ENCODE measurements at places on chromosomes 2 and 18.

- no peak for DNase-seq
Measured at GRCh38 chr2:199983534-199983933, 28.2 kb downstream of the MAIP1 start.

DNA sequence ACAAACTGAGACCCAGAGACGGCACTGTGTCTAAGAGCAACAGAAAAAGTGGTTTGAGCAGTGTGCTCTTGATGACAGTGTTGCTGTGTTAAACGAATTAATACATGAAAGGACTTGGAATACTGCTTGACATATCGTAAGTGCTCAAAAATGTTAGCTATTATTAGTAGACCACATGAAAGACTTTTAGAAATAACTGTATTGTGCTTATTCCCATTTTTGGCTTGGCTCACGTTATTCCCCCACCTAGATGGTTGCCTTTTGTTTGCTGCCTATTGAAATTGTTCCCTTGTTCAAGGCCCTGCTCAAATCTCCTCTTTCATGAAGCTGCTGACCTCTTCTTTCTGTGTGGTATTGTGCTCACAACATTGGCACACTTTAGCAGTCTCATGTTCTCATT is 27.8 kb upstream of the C2orf74 start:
- DNase-seq = no peak

- no peak for DNase-seq
Measured at GRCh38 chr2:195756218-195756942, 99.4 kb downstream of the SLC39A10 start.

DNA sequence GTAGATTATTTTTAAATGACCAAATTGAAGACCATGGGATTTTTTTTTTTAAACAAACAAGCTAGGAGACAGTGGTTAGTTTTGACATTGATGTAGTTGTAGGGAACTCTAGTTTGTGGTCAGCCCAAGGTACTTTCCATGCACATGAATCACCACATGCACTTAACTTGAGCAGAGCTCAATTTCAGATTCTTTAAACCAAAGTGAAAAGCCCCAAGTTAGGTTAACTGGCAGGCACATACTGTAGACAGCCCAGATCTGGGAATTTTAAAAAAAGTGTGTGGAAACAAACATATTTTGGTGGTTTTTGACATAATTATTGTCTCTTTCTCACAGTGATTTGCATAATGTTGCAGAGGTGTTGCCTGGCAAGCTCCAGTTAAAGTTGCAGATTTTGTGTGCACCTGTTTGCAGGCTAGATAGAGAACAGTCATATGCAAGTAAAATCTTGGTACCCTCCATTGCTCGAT is 88.4 kb downstream of the BCL2L11 start:
- DNase-seq = no peak

GRCh38 chr2:118940486-118941120 is 1.4 kb upstream of the MARCO start:
- DNase-seq = no peak

DNA sequence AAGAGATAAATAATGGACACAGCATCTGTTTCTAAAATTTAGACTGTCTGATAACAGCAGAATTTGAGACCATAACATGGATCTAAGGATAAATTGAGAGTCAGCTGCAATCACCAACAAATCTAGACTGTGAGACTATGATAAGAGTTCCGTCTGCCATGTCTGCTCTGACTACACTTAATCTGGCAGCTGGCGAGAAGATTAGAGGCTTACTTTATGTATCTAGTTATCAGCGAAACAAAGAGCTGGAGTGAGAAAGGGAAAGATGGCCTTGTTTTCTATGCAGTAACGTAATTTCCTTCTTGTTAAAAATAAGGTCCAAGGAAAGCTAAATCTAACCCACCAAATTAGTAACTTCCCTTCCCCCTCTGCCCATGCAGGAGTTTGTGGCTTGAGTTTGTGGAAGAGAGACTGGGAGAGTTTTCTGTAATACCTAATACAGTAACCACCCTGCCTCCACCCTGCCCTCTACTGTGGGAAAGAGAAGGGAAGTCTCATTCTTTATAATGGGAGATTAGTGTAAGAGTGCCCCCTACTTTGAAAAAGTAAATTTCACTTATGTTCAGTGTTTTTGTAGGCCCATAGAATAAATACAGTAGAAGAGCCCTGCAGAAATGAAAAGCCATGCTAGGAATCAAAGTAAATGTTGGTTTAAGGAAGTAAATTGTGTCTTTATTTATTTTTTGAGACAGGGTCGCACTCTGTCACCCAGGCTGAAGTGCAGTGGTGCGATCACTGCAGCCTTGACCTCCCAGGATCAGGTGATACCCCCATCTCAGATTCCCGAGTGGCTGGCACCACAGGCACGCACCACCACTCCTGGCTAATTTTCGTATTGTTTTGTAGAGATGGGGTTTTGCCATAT is 27.5 kb downstream of the EML4 start:
- DNase-seq = no peak

DNA sequence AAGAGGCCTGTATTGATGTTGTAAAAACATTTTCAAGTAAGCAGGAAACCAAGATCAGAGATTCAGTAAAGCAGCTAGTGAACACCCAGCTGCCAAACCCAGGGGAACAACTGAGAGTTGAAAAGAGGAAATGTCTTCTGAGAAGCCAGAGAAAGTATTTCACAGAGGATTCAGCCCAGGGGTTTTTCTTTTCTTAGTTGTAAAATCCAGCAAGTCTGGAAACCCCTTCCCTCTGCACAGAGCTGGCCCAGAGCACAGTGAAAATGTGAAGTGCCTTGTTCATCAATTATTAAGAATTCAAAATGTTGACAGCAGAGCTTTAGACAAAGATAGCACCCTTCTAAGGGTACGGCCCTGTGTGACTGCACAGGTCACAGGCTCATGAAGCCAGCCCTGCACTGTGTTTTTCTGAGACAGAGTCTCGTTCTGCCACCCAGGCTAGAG is 28.4 kb downstream of the AFF3 start:
- no peak for DNase-seq

DNA sequence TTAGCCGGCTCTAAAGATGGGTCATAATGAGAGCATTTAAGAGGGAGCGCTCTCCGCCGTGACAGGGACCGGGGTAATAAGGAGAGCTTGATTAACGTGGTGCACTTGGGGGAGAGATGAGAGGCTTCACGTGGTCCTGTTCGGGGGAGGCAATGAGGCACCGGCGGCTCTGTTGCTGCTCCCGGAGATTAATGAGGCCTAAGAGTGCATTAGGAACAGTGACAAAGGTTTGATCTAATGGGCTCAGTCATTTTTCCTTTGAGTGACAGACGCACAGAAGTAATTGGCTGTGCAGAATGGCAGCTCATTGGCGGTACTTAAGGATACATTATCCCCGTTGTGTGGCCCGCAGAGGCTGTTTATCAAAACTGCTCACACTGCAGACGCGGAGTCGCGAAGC is 250.7 kb downstream of the GBX2 start:
- no peak for DNase-seq

- DNase-seq = no peak
Measured at GRCh38 chr2:221762496-221762895, 190.4 kb upstream of the EPHA4 start.

GRCh38 chr2:239502430-239503186 is 101.8 kb upstream of the HDAC4 start:
- DNase-seq = no peak

DNA sequence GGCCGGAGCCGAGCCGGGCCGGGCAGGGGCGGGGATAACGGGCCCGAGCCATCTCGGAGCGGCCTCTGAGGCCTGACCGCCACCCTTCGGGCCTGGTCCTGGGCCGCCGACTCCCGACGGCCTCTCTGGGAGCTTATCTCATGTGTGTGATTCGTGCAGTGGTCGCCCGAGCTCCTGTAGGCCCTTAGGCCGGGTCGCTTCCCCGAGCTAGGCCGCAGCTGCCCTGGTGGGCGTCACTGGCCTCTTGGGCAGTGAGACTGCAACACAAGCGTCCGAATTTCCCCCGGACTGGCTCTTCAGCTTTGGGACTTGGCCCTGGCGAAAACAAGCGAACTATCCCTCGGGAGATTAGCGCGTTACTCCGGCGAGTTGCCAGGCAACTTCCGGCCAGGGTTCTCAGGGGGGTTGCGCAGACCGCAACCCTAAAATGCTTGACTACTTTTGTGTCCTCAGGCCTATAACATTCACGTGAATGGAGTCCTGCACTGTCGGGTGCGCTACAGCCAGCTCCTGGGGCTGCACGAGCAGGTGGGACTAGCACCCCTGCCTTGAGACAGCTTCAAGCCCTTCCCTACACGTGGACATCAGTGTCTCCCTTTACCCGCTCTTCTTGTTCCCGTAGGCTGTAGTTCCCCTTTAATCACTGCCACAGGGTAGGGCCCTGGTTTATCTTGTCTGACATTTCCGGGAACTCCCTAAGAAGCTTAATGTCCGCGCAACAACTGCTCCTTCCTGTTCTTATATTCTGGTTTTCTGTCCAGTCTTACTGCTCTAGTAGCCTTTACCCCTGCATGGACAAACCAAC is 602 bp downstream of the SNX17 start:
- DNase-seq = no peak

DNA sequence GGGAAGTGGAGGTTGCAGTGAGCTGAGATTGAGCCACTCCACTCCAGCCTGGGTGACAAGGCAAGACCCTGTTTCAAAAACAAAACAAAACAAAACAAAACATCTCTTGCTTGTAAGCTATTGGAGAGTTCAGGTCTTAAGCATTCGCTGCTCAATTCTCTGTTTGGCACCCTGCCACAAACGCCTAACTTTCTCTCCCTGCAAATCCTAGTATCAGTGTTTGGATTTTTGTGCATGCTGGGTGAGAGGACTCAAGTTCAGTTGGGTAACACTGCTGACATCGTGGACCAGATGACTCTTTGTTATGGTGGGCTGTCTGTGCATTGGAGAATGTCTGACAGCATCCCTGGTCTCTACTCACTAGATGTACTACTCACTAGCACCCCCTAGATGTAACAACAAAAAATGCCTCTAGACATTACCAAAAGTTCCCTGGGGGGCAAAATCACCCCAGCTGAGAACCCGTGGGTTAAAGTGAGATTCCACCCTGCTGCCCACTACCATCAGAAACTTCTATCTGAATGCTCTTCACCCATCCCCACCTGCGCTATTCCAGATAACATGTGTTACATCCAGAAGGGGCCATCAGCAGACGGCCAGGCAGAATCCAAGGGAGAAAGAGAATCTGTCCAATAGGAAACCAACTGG is 50.9 kb downstream of the CACNB4 start:
- no peak for DNase-seq

DNA sequence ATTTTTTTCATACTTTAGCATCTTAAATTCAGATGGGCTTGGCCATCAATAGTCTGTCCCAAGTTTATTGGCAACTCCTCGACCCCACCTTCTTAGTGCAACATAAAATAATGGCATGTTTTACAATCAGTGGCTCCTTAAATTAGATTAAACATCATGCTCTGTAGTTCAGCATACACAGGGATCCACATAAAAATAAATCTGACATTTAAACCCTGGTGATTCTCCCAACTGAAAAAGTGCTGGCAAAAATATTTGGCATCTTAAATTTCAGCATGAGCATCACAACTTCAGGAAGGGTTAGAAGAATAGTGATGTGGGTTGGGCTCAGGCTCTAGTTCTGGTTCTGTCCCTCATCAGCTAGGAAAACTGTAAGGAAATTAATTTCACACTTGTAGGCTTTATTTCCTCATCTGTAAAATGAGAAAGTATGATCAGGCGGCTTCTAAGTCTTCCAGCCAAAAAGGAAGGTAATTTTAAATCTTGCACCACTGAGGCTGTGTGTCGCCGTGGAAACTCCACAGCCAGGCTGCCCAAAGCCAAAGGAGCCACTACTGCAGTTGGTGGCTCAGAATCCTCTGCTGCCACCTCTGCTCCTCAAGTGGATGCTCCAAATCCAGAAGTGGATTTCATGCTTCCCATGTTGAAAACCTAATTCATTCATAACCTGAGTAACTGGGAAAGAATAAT is 17.6 kb upstream of the EPG5 start:
- no peak for DNase-seq

GRCh38 chr2:236551471-236552211 is 18.0 kb upstream of the ACKR3 start:
- DNase-seq = no peak
